Mesenteric fat pad (tissue), 1 donor: ENCODE measurements at places on chromosomes 4 and X. TPM values are rescaled to one million over a fixed set of nuclear protein-coding genes. Genes with fewer than 3 reads are reported as not detected.

The UGT2A2 gene
- total RNA-seq = not detected

DNA sequence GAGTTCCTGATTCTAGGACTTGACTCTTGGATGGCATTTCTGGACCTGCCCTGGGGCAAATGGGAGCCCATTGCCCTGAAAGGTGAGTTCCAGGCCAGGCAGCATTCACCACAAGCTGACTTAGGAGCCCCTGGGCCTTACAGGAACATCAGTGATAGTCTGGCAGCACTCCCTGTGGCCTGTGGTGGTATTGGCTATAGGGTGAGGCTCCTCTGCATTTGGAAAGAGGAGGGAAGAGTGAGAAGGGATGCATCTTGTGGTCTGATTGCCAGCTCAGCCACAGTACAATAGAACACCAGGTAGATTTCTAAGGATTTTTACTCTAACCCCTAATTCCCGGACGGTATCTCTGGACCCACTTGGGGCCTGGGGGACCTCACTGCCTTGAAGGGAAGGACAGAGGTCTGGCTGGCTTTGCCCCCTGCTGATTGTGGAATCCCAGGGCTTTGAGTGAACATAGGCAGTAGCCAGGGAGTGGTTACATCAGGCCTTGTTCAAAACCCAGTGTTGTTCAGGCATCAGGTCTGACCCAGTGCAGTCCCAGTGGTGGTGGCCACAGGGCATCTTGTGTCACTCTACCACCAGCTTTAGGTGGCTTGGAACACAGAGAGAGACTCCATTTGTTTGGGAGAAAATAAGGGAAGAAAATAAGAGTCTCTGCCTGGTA lies 32.9 kb downstream of the MAGED4 start:
- no peak for DNase-seq

DNA sequence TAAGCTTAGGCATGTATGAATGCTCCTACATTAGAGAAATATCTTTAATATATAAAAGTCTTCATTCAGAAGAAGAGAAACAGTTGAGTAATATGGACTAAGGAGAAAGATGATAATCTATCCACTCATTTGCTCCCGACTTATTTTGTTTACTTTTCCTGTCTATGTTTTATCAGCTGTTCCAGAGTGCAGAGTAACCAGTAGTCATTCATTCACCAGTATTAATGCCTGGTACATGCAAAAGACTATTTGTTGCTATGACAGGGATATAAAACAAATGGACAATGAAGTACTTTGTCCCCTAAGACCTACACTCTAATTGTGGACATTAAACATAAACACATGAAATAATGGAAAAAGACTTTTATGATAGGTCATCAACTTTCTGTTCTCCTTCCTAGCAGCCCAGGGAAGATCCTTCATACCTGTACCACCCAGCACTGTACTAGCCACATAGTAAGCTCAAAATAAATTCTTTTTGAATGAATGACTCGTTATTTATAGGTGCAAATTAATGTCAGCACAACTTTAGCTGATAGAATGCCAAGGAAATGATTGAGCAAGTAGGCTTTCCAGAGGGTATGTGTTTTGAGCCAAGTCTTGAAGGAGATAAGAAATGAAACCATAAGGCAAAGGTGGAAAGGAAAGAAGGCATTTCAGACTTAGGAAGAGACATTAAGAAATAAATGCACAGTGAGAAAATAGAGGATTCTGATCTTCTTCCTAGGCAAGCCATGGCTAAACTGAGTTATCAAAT lies 45.0 kb upstream of the IL13RA1 start:
- no peak for DNase-seq

The BEX1 gene
- total RNA-seq = 1.1 TPM

The GUF1 gene
- 11.9 TPM for total RNA-seq

GRCh38 chr4:5800496-5800895 lies 89.5 kb downstream of the EVC start:
- peak; percentile 67 for DNase-seq

The RASL11B gene
- total RNA-seq = 0.77 TPM

- no peak for DNase-seq
Observed at GRCh38 chrX:40281336-40282005, 183.7 kb upstream of the BCOR start.

- DNase-seq = no peak
Observed at GRCh38 chrX:18757956-18758932, 50.8 kb downstream of the PPEF1 start.

DNA sequence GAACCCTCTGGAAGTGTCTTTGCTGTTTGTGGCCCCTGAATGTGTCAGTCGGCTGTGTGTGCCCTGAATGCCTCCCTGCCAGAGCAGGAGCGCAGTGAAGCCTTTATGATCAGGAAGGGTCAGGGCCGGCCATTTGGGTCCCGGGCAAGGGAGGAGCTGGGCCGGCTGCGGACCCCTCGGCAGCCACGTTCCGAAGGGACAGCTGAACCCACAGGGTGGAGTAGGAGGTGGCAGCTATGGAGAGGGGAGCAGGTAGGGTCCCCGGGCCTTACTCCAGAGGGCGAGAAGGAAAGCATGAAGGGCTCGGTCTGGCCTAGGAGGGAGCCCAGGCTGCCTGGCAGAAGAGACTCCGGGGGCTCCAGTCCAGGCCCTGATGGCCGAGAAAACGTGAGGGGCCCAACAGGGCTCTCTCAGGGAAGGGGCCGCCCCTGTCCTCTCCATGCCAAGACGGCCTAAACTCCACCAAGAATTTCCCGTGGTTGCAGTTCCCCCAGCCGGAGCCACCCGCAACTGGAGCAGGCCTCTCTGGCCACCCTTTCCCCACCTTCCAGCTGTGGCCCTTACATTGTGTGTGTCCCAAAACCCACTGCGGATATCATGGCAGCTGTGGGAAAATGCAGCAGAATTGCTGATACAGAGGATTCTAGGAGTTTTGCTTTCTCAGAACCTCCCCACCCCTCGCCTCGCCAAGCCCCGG lies 182.2 kb upstream of the STK26 start:
- no peak for DNase-seq

The IQCM gene
- total RNA-seq = not detected

DNA sequence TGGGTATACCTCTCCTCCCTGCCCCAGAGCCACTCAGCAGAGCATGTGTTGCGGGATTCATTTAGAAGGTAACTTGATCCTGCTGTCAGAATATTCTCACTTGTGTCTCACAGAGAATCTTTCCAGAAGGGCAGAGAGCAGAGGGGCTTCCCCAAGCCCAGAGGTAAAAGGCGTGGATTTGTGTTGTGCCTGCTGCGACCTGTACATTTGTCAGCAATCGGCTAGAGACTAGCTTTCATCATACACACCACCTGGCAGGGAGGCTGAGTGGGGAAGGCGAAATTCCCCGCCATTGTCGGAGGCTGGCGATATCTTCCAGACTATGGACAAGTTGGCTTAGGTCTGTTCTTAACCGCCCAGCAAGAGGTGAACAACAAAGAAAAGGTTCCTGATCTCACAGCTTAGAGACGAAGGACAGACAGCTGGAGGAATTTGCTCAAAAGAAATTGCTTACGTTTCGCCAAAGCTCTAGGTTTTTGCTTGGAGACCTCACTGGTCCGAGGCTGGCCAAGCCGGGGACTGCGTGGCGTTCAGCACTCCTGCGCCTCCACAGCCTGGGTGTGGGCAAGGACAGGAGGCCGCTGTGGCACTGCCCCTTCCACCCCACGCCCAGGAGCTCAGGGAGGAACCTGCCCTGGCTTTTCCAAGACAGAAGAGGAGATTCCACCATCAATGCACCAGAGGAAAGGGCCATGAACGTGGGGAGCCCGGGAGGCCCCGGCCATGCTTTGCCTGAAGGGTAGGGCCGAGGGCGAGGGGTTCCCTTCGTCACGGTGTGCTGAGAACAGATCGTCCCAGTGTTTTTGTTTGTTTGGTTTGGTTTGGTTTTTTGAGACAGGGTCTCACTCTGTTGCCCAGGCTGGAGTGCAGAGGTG lies 69.4 kb downstream of the DCTD start:
- no peak for DNase-seq

DNA sequence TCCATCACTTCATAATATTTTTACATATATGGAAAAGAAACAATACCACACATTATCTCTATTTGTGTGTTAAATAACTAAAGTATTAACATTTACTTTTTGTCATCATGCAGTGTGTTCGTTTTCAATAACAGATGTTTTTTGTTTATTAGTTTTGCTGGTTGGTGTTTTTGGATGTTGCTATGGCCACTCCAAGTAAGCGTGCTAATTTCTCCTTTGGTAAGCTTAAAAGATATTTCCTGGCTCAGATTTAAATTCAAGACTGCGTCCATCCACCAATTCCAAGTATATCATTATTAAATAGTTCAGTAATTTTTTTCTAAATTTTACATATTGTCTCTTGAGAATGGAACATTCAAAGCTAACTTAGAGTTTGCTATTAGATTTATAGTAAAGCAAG lies 235.4 kb upstream of the IL1RAPL1 start:
- no peak for DNase-seq

- DNase-seq = no peak
Observed at GRCh38 chr4:7963691-7964090, 24.0 kb upstream of the AFAP1 start.

DNA sequence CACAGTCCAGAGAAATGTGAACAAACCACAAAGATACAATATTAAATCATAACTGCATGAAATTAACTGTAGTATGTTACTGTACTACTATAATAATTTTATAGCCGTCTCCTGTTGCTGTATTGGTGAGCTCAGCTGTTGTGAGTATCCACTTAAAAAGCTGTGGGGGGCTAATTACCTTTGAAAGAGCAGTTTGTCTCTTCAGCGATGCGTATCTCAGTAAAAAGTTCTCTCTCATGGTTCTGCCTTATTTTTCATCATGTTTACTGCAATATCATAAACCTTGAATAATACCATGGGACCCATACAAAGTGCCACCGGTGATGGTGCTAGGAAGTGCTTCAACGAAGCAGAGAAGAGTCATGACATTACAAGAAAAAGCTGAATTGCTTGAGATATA lies 8.4 kb upstream of the MSMO1 start:
- DNase-seq = no peak

DNA sequence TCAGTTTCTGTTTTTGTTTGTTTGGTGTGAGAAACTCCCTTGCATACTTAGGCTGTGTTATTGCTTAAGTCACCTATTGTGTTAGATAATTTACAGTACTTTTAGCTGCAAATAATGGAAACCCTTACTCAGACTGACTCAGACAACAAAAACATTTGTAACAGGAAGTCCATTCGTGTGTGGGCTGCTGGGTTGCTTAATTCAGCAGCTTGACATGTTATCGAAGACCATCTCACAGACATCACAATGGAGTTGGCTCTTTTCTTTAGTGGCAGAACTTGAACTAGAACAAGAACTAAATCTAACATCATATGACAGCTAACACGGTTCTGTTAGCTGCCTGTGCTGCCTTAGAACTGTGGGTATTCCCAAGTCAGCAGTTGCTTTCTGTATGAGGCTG lies 9.9 kb upstream of the GABRE start:
- DNase-seq = no peak

DNA sequence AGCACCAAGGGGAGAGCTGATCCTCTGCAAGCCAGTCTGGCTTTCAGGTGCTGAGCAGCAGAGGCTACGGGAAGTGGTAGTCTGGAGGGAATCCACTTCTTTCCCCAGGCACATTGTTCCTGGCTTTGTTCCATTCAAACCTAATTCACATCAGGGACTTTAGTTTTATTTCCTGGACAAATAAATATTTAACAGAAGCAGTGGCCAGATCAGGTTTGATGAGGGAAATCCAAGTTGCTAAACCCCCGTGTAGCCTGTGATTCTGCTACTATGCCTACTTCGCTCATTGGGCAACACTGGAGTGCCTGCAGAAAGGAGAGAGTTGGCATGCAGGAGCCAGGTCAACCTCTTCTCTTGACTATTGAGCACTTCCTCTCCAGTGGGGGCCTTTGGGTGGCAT lies 13.8 kb upstream of the STBD1 start:
- DNase-seq = no peak

The AWAT2 gene
- total RNA-seq = not detected

DNA sequence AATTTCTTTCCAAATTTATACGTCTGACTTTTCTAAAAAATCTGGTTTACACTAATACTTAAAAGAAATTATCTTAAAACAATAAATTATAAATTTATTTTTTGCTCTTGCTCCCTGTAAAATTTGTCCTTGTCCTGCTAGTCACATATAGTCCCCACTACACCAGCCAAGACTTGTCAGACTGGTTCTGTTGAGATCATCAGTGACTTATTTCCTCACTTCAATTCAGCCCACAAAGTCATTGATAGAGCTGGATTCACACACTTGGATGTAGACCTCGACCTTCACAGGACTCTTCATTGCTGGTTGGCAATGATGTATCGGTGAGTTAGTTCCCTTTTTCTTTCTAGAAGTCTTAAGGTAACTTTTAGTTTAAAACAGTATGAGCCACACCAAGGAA lies at the start of gene TMPRSS11E:
Gene TMPRSS11E, plus strand, starts transcription at position 263 of the 400 bp plus-strand sequence. Its CDS starts 50 bp downstream, at position 313.
- DNase-seq = no peak
